ENCODE measurements at places on chromosomes 3 and 15.

DNA sequence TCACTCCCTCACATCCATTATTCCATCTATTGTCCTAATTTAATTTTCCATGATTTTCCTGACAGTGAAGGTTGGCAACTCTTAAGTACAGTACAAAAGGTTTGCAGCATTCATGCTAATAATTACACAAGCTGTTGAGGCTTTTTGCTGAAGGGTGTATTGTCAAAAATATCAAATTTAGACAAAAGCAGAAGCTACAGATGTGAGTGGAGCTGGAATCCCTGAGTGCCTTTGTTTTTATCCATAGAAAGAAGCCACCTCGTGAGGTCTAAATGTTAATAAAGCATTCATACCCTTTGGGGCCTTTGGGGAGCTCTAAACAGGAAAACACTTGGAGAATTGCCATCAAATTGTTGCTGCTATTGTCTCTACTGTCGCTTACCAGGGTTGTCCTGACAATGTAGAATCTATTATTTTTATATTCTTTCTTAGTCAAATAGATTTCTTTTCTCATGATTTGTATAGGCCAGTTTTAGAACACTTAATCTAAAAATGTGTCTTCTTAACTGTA is 185.8 kb upstream of the ROBO1 start:
- DNase-seq, result no peak

DNA sequence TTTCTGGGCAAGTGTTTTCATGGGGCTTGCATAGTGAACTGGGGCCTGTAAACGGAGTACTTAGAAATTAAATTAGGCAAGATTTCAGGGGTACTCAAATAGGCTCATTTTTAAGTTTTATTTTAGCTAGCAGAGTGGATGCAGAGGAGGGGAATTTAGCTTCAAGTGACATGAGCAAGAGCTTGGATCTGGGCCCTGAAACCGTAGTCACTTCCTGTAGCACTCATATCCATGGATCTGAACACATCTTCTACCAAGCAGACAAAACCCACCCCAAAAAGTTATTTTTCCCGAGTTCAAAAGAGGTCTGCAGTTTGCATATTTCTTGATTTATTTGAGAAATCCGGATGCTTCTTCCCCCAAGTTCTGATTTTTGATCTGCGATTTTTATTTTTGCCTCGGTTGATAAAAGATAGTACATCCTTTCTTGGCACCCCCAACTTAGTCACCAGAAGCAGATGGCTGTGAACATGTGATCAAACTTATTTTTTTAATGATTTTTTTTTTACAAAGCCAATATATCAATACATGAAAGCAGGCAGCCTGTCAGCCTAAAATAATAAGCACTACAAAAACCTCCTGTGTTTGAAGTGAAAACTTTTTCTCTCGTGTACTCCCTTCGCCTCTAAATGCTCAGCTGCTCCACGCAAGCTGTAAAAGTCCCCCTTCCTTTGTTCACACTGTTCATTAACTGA is 36.6 kb upstream of the STT3B start:
- no peak for DNase-seq

- no peak for DNase-seq
Measured at GRCh38 chr3:140180603-140181002, 245.6 kb downstream of the CLSTN2 start.

DNA sequence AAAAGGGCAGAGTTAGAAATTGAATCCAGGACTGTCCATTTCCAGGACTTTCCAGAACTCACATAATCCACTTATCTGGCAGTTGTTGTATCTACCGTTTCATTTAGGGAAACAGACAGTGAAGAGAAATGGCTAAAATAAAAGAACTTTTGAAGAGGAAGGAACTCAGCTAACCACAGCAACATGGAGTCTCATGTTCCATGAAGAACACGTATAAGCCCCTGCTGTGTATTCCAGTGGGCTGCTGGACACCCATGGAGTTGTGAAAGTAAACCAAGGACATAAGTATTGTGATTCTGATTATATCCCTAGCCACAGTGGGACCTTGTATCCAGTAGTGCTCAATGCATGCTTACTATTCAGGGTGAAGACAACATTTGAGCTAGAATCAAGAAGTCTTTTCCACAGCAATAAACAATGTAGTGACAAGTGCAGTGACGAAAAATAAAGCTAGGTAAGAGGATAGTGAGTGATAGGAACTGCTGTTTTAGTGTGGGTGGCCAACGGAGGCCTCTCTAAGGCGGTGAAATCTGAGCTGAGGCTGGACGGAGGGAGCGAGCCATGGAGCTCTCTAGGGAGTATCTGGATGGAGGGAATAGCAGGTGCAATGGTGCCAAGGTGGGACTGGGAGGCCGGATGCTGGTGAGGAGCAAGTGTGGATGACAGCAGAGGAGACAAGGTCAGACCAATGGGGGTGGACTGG is 26.8 kb upstream of the TRH start:
- no peak for DNase-seq

DNA sequence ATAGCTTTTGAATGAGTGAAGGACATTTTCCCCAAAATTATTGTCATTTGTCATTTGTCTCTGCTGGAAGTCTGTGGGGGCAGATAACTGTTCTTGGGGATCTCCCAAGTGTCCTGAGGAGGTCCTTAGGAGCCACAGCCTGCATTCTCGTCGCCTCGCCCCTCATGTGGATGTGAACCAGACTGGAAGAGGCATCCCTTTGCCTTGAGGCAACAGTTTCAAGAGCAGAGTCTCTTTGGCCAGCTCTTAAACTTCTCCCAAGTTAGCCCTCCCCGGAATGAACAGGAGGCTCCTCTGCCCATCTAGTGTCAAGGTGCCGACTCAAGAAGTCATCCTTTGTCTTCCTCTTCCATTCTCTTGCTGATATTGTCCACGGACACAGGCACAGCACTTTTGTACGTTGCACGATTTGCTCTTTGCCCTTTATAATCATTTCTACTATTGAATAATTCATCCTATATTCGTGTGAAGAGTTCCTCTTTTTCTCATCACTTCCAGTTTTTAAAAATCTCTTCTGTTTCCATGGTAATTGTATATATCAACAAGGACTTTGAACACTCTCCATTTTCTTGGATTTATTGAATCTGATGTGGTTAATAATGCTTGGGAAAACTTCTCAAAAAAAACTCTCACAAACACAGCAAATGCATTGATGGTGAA is 40.8 kb upstream of the CD47 start:
- DNase-seq, result no peak
